ENCODE measurements at places on chromosomes 6 and 20.

DNA sequence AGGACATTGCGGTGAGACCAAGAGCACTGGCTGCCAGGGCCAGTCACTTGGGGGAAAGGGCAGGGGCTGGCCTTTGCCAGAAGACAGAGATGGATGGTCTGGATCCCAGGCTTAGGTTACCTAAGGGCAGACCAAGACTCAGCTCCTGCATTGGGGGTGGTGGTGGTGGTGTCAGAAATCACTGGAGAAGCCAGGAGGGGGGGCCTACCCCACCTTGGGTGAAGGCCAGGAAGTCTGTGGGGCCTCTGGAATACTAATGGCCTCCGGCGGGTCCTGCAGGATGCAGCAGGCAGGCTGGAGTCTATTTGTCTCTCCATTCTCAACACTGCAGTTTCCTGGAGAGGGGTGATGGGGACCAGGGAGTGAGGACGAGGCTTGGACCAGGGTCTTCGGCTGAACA lies 32.8 kb downstream of the CD40 start:
- DNase-seq, result no peak

- no peak for DNase-seq
Observed at GRCh38 chr6:52116605-52116948, 29.2 kb upstream of the PKHD1 start.

- DNase-seq, result no peak
Observed at GRCh38 chr6:158153576-158153975, 14.5 kb downstream of the SERAC1 start.

DNA sequence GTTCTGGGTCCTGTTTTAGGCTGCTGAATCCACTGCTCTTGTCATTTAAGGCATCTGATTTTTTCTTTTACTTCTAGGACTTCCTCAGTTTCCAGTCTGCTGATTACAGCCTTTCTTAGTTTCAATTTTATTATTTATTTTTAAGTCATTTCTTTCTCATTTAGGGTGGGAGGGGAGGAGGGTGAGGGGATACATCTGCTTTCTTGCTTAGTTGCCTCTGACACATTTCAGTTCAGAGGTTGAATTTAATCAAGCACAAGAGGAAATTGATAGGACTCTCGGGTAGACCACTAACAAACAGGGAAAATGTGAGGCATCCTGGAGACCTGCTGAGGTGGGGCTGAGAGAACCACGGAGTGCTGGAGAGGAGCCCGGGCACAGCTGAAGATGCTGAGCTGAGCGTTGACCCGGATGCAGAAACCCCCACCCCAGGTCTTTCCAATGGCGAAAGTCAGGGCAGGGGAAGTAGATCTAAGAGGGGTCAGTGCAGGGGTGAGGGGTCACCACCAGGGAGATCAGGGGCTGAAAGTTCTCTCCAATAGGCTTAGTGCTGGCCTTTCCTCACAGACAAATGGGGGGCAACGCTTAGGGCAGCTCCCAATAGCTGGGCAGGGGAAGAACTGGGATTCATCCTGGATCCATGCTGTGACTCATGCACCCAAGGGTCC lies 7.6 kb upstream of the TREML2 start:
- DNase-seq, result no peak

- no peak for DNase-seq
Observed at GRCh38 chr6:149035766-149036165, 281.7 kb upstream of the TAB2 start.

DNA sequence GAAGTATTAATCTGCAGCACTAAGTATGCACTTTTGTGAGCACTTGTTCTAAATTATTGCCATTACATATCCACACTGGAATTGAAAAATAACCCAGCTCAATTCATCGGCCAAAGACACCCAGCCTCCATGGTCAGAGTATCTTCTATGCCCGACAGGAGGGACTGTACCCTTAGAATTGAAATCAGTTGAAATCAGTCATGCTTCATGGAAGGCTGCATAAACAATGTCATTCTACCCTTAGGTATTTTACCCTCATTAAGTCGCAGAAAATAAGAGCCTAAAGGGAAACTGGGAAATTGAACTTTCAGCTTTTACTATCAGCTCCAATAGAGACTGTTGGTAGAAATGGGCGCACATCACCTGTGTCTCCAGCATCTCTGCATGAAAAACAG lies 2.9 kb upstream of the RAMACL start:
- no peak for DNase-seq

- DNase-seq, result no peak
Observed at GRCh38 chr20:21225215-21225947, 77.8 kb upstream of the XRN2 start.

GRCh38 chr6:167974640-167975344 lies 22.7 kb upstream of the KIF25 start:
- DNase-seq, result no peak

GRCh38 chr20:6715401-6715941 lies 52.0 kb upstream of the BMP2 start:
- no peak for DNase-seq

GRCh38 chr6:80094017-80094416 lies 12.5 kb upstream of the BCKDHB start:
- no peak for DNase-seq

Data from activated gamma-delta T cell treated with Interleukin-2 at 50 U/mL for 16 hours (primary cell).